NCI-H526 treated with DMSO at 0.1 percent for 48 hours (cell line): ENCODE measurements at places on chromosomes 16 and 17.
A peak's percentile ranks its signal among the peaks of the same experiment; 100 is the strongest.

DNA sequence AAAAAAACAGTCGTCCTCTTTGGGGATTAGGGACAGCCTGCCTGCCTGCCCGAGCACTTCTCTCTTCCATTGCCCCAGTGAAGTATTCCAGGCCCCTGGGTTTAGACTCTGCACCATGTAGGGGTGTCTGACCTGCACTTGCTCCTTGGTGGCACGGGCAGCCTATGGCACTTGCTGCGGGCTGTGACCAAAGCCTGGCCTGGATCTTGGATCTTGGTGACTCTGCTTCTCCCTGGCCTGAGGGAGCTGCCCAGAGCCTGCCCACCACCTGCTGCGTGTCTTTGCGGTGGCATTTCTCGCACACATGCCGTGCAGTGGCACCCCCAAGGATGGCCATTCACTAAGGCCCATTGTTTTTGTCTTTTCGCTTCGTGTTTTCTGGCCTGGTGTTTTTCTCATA lies 6.1 kb upstream of the STH start:
- DNase-seq = no peak

GRCh38 chr16:78249056-78249455 lies 149.6 kb downstream of the WWOX start:
- DNase-seq = no peak

DNA sequence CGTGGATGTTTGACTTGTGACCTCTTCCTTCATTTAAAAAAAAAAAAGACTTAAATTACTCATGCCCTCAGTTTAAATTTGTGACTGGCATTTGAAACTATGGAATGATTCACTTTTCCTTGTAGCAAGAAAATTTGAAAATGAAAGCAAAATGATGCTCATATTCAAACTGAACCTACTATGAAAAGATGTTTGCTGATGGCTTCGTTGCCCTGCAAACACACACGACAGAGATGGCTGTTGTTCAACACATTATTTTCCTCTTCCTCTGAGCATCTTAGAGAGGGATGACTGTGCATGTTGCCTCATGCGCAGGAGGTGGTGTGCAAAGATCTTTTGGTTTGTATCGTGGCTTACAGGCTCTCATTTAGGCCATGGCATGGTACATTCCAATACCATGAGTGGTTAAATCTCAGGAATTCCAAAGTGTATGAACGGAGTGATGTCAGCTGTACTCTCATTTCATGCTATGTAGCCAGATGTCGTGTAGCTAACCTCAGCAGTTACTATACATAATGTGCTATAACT lies 164.5 kb downstream of the PRKCA start:
- DNase-seq = no peak

- no peak for DNase-seq
Measured at GRCh38 chr16:63458846-63459245, 1422.6 kb upstream of the CDH8 start.

GRCh38 chr17:38970128-38970527 lies 2.9 kb upstream of the FBXO47 start:
- no peak for DNase-seq

- DNase-seq = peak; percentile 49
Measured at GRCh38 chr17:76868176-76868668, at the start of gene MGAT5B. TSS of gene MGAT5B (plus strand) at chr17:76868404. CDS start at chr17:76869030, 626 bp downstream.

- no peak for DNase-seq
Measured at GRCh38 chr16:89410794-89411309, 79.5 kb downstream of the ANKRD11 start.

GRCh38 chr16:75794426-75794825 lies 68.1 kb upstream of the CPHXL start:
- DNase-seq = no peak
